ENCODE measurements at places on chromosomes 7 and 10.
A peak's percentile ranks its signal among the peaks of the same experiment; 100 is the strongest.

DNA sequence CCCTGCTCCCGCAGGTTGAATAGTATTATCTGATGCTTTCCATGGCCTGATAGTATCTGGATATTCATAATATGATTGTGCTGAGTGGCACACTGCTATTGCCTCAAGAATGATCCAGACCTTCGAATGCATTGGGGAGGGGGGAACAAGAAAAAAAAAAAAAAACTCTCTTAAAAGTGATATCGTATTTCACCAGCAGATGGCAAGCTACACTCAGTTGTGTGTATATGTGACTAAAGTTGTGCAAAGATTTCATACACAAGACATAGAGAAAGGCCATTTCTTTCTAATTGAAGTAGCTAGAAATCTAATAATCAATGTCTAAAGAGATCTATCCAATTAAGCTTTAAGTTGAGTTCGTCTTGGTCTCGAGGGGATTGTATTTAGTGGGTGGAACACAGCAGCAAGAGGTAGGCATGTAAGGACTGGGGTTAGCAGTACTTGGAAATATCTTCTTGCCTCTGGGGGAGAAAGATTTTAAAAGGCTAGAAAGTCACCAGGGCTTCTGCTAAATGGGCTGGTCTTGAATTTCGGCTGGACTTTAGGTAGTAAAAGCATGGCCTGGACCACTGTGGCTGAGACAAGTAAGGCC lies 15.3 kb downstream of the SFRP4 start:
- DNase-seq = peak; percentile 18

DNA sequence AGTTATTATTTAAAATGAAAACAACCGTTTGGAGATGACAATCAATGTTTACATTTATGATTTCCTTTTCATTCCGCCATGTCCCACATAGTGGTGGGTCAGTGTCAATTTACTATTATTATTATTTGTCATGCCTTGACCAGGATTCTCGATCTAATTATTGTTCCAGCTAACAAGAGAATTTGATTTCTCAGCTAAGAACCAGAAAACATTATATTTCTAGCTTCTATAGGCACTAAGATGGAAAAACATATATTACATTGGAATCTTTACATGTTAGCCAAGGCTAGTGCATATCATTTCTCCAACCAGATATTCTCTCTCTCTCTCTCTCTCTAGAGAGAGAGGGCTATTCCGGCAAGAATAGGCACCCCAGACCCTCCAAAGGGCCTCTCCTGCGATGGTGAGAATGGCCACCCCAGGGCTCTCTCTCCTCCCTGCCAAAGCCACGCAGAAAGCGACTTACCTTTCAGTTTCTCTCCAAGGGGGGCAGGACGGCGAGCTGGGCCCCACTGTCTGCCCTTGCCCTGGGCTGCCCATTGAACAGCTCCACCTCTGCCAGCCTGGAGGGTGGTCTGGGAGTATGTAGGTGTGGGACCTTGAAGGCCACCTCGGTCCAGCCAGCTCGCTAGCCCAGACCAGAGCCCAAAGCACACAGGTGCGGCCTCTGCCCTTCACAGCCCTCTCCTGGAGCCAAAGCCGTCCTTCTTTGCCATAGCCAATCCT lies 2.4 kb downstream of the HOXA3 start:
- DNase-seq = no peak

DNA sequence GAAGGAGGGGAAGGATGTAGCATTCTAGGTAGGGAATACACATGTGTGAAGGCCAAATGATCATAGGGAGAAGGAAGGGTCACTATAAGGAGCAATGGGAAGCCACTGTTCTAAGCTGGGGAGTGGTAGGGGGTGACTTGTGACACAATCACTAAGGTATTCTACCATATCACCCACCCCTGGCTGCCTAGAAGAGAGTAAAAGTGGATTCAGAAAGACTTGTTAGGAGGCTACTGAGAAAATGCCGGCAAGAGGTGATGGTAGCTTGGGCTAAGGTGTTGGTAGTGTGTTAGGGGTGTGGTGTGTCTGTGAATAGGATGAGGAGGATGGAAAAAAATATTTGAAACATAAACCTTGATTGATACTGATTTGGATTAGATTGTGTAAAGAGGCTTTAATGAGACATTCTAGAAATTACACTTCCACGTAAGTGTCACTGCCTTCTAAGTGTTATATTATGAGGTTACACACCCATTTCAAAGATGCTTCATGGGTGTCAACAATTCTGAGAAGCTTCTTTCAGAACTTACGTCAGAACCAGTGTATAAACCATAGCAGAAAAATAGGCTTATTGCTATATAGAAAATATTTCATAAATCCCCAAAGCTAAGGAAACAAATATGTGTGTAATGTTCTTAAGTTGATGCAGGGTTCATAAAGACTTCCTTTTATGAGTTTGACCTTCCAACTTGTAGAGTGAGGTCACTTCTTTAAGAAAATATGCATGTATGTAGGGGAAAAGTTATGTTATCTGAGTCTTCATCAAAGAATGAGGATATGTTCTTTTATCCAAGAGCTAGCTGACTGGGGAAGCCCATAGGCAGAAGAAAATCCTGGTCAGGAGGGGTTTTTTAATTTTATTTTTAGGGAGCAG lies 5.6 kb upstream of the BPGM start:
- DNase-seq = no peak

GRCh38 chr7:26329520-26330255 lies 38.0 kb downstream of the SNX10 start:
- DNase-seq = no peak

DNA sequence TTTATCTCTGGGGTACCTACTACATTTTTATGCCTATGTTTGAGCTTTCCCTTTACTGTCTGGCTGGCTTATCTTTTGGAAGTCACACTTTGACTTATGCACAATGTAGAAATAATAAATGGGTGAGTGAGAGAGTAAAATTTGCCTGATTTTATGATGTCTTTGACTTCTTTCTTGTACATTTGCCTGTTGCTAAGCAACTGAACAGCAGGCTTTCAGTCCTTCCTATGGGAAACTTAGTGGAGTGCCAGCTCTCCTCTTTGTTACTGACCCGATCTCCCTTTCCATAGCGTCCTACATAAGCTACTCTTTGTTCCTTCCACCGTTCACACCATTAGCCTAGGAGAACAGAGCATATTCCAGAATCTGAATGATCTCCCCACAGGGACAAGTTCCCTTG lies 4.2 kb downstream of the TAS2R60 start:
- no peak for DNase-seq

DNA sequence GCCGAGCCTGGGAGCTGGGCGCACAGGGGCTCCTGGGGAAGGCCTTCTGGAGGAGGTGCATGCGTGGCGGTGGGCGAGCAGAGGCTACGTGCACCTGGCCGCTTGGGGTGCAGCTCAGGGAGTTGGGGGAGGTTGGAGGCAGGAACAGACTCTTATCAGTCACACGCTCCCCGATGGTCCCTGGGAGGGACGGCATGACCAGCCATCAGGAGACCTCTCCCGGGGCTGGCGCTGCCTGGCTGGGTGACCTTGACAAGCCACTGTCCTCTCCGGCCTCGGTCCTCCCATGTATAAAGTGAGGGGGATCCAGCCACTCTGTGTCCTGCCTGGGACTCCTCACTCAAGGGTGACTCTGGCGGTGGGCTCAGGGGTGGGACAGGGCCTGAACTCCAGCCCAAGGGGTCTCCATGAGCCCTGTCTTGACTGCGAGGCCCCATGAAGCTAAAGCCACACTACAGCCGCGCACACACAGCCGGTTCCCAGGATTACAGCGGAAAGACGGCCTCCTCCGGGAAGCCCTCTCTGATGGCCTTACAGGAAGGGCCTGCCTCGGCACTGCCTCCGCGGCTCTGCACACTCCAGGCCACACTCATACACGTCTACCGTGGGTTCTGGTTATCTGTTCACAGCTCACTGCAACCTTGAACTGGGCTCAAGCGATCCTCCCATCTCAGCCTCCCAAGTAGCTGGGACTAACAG lies 2.3 kb downstream of the TMEM184A start:
- no peak for DNase-seq

All from DMS 273 treated with DMSO at 0.1 percent for 48 hours (cell line).